Stimulated activated CD8-positive, alpha-beta memory T cell treated with anti-CD3 and anti-CD28 coated beads, Interleukin-4, amount 100 ng/mL, for 4 hours (primary cell): ENCODE measurements at places on chromosomes 2 and 18.

DNA sequence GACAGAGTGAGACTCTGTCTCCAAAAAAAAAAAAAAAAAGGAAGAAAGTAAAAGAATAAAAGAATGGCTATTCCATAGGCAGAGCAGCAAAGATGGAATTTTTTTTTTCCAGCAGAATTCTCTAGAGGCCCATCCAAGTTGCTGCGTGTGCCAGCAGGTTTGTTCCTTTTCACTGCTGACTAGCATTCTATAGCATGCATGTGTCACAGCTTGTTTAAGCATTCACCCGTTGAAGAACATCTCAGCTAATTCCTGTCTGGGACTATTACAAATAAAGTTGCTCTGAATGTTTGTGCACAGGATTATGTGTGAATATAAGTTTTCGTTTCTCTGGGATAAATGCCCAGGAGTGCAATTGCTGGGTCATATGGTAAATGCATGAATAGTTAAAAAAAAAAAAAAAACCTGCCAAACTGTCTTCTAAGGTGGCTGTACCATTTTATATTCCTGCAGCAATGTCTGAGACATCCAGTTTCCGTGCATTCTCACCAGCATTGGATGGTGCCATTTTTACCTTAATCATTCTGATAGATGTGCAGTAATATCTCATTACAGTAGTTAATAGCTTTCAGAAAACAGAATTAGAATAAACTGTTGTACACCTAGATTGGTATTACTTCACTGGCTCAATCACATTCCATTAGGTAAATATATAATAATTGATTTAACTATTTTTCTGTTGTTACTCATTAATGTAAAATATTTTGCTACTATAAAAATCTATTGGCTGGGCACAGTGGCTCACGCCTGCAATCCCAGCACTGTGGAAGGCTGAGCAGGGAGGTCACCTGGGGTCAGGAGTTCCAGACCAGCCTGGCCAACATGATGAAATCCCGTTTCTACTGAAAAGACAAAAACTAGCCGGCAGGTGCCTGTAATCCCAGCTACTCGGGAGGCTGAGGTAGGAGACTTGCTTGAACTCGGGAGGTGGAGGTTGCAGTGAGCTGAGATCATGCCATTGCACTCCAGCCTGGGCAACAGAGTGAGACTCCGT lies 47.5 kb upstream of the ASAP2 start:
- DNase-seq: no peak

- no peak for DNase-seq
Measured at GRCh38 chr2:127996160-127996559, 31.7 kb downstream of the SAP130 start.

DNA sequence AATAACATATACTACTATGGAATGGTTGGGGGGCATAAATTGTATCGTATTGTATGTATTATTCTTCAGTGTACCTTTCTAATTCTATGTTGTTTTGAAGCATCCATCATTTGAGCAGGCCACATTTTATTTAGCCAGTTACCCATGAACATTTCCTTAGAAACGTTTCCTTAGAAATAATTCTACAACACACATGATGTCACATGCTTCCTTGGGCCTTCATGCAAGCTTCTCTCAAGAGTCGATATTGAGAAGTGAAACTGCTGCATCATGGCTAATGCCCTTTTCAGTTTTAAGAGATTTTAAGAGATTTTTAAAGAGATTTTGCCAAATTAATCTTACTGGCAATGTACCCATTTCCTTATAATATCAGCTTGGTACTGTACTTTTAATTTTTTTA lies 63.9 kb downstream of the ALPK2 start:
- no peak for DNase-seq

DNA sequence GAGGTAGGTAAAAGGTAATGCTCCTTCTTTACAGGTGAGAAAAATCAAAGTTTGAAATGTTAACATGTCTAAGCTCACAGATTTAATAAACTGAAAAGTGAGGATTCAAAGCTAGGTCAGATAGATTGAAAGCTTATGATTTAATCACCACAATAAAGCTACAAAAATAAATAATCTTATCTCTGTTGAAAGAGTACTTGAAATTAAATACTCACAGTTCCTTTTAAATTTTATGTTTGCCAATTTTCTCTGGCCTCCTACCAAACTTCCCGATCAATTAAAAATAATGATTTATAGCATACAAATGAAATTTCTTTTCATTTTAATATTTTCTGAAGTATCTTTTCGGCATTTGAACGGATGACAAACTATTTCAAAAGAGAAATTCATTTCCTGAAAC lies 77.3 kb downstream of the GAREM1 start:
- DNase-seq: no peak

DNA sequence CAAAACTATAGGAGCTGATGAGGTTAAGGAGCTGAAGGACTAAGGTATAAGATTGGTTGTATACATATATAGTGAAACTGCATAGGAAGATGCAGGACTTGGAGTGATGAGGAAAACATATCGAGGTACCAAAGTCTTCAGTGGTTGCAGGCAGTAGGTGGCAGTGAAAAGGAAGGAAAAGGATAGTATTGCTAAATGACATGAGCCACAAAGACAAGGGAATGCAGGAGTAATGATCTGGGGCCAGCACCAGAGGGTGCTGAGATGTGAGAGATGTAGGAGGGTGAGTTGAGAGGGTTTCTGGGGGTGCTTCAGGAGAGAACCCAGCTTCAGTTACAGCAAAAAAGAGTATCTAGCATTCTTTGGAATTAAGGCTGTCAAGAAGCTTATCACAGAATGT lies 172.2 kb upstream of the MYO3B start:
- DNase-seq: no peak
